Activated CD4-positive, alpha-beta T cell treated with anti-CD3 and anti-CD28 coated beads, Interleukin-2, amount 50 U/mL, for 48 hours (primary cell): ENCODE measurements at places on chromosomes 13 and 19.

DNA sequence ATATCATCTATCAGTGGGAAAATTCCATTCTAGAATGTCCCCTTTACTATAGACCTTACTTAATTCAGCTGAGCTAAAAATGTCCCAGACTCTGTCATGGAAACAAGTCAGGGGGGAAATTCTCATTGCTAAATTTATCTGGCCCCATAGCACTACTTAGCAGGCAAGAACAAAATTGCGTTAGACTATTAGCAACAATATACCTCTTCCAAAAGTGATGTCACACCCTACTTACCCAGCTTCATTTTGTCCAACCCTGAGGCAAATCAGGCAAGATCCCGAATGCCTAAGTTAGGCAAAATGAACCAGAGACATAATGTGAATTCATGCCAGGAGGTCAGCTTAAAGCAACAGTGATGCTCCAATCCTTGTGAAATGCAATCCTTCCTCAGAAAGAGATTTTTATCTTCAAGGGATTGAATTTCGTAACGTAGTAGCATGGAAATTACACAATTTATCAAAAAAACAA, 93.7 kb downstream of the FRY start:
- DNase-seq: no peak

DNA sequence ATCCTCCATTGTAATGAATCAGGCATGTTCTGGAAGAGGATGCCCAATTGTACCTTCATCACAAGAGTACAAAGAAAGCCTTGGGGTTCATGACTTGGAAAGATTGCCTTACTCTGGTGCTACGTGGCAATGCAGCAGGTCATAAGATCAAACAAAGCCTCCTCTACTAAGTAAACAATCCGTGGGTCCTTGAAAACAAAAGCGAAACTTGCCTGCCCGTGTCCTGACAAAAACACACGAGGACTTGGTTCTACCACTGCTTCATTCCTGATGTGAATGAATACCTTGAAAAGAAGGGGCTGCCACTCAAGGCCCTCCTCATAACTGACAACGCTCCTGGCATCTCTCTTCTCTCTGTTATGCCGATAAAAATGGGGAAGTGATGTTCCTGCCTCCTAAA, 18.9 kb downstream of the ZNF563 start:
- DNase-seq: no peak

GRCh38 chr13:21106089-21106488, 44.7 kb upstream of the LATS2 start:
- DNase-seq: no peak

- DNase-seq: peak; percentile 94
Observed at GRCh38 chr19:17260842-17261325, 3.7 kb downstream of the USHBP1 start.

DNA sequence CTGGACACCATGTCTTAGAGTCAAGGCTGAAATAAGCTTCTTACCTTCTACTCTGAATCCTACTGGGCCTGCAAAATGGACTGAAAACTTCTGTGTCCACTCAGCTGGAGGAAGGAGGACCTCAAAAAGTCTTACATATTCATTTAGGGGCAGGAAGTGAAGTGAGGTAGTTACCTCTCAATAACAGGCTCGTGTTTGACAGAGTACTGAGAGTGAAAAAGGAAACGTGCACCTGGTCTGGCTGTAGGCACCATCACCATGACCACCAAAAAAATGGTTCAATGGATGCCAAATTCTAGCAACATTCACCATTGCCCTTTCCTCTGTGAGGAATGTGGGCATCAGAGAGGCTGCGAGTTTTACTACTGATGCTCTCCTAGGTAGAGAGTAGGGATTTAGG, 176.2 kb downstream of the RFC3 start:
- DNase-seq: no peak

- no peak for DNase-seq
Observed at GRCh38 chr19:8321986-8322637, 816 bp downstream of the RPS28 start.

DNA sequence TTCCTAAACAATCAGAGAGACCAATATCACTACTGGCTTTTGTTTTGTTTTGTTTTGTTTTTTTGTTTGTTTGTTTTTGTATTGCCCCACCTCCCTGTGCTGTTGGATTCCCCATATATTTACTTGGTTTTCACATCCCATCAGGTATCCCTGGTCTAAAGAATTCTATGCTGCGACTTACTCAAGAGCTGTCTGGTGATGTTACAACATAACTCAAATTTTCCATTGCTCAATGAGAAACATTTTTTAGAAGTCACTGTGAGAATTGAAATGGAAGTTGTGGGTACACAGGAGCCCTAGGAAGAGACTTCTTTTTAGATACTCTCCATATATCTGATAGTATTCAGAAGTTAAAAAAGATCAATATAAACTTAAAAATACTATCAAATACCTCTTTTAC, 181.4 kb downstream of the KLF5 start:
- DNase-seq: no peak

- DNase-seq: no peak
Observed at GRCh38 chr19:51735759-51736449, 12.1 kb upstream of the HAS1 start.

GRCh38 chr19:33689138-33689746, 67.5 kb downstream of the CHST8 start:
- DNase-seq: no peak

GRCh38 chr13:67498948-67499347, 268.8 kb upstream of the PCDH9 start:
- no peak for DNase-seq

DNA sequence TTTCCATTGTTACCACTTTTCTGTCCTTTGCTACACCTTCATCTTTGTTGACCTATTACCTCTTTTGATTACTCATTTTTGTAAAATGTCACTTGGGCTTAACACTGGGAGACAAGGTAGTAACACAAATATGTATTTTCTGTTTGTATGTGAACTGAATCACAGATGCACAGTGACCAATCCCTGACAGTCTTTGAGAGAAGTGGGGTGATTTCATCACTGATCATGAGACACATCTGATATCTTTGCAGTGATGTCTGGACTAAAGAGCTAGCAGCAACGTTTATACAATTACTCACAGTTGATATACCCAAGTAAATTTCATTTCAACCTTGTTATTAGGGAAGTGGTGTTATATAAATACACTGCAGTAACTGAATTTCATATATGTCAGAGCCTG, 1397.4 kb upstream of the SPRY2 start:
- DNase-seq: no peak

DNA sequence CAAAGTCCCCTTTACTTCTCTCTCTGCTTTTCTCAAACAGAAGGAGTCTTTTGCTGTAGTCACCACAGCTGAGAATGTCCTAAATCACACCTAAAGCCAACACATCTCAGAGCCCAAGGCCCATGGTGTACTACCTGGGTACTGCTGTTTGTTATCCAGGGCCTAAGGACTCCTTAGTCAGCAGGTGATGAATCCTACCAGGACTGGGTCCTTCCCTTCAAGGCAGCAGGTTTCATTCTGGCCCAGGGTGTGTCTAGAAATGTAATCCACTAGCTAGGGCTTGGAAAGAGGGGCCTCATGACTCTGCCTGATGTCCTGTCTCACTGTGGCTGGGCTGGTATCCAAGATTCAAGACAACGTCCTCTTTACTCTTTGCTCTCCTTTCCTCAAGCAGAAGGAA, 36.2 kb upstream of the ENOX1 start:
- DNase-seq: no peak

GRCh38 chr13:52156724-52157261, 2.6 kb downstream of the NEK3 start:
- DNase-seq: no peak

DNA sequence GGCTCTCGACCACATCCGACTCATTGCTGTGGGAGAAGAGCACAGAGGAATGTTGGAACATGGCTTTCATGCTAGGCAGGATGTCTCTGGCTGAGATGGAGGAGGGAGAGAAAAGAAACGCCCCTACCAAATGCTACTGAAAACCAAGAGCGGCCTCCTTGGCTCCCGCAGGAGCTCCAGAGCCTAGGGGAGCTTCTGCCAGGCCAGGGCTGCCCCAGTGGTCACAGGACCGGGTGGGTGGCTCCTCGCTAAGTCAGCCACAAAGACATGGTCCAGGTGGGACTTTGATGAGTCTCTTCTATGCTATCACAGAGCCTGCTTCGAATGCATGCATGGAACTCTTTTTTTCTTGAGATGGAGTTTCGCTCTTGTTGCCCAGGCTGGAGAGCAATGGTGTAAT, 6.7 kb downstream of the LONP1 start:
- no peak for DNase-seq

DNA sequence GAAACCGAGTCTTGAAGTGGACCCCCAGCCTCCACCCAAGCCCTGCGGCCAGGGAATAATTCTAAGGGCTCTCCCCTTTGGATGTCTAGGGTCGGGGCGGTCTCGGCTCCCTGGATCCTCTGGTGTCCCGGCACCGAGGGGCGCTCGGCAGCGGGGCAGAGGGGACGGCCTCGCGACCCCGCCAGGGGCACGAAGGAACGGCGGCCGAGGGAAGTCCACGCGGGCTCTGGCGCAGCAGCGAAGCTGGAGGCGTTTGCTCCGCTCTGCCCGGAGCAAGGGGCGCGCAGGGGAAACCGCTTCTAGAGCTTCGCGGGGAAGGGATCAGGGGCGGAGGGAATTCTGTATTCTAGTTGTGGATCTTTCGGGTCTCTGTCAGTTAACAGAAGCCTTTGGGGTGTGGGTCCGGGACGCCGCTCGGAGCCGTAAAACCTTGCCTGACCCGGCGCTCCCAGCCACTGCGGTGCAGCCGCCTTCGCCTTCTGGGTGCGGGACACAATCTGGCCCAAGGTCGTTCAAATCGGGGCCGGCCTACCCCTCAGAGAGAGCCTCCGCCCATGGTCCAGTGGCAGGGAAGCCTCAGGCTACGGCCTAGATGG, 118.2 kb downstream of the KCNRG start:
- DNase-seq: no peak

GRCh38 chr19:30052122-30053075, 110.4 kb downstream of the URI1 start:
- DNase-seq: no peak

- no peak for DNase-seq
Observed at GRCh38 chr19:7272856-7273578, 21.2 kb downstream of the INSR start.

- no peak for DNase-seq
Observed at GRCh38 chr13:113423520-113424163, 29.6 kb downstream of the ADPRHL1 start.

GRCh38 chr19:11375143-11375948, 880 bp downstream of the SWSAP1 start:
- peak; percentile 74 for DNase-seq

GRCh38 chr13:35238274-35238673, 238.2 kb downstream of the MAB21L1 start:
- DNase-seq: no peak

GRCh38 chr19:15297416-15298224, 34.7 kb downstream of the BRD4 start:
- no peak for DNase-seq

DNA sequence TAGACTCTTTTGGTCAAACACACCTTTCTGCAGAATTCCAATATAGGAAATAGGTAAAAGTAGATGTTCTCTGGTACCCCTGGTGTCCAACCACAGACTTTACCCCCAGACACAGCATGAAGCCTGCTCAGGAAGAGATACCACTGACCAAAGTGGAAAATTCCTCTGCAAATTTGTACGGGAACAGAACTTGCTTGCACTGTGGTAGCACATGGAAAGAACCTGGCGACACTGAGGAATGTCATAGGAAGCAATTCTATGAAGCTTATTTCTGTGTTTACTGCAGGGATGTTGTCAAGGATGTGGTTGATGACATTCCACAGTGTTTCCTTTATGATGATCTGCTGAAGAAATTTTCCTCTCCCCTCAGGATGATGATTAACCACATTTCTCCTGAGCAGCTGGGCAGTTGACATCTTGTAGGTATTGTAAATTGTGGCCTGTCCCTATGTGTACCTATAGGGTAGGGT, 48.9 kb upstream of the TNFSF11 start:
- no peak for DNase-seq

DNA sequence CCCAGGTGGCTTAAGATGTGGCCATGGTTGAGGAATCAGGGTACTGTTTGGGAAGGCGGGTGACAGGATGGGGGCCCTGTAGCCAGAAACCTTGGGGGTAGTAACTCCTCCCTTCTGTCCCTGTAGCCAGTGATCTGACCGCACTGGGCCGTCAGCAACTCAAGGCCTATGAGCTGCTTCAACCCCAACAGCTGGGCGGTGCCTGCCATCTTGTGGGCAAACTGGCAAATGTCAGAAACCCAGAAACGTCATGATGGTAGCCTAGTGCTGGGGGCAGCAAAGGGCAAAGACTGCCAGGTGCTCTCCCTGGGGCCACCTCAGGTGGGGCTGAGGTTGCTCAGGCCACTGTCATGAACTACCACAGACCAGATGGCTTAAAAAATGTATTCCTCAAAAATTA, 3.5 kb downstream of the COPE start:
- peak; percentile 34 for DNase-seq

DNA sequence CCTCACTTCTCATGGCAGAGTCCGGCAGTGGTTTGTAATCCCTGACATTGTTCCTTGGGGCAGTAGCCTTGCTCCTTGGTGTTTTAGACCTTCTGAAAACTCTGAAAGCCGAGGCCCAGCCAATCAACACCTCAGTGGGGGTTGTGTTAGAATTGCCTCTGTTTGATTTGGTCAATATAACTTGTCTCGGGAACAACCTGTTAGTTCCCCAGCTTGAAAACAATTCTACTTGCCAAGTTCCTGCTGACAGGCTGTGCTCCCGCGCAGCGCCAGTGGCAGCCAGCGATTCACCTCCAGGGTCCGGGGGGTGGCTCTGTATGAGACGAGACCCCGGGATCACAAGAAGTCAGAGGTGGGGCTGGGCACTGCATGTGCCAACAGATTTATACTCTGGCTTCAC, 81.4 kb upstream of the MEDAG start:
- DNase-seq: no peak

DNA sequence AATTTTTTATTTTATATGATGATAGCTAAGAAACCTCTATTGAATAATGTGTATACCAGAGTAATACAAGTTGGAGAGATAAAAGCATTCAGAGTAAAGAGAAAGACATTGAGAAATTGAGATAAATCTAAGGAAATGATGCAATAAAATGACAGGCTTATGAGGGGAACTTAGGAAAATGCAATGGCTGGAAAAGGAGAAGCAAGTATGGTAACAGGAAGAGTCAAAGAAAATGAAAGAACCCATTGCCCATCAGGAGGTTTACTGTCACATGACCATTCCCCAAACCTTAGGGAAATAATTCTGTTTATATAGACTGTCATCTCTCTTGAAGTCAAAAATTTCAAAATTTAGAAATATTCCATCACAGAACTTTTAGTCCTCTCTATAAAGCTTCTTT, 808.0 kb upstream of the PRR20A start:
- DNase-seq: no peak

GRCh38 chr13:98977568-98978265, at the start of gene DOCK9:
Gene DOCK9 (minus strand): TSS chr13:98978064. CDS start chr13:98977909, 155 bp downstream.
- no peak for DNase-seq

GRCh38 chr19:21910318-21910717, 74.3 kb upstream of the ZNF43 start:
- no peak for DNase-seq
